Smooth muscle cell of the umbilical artery (primary cell): ENCODE measurements at places on chromosomes 13 and 19. TPM values are rescaled to one million over a fixed set of nuclear protein-coding genes. Genes with fewer than 3 reads are reported as not detected.

GTF2F2 gene
- total RNA-seq: 21.7 and 26.5 TPM in 2 replicates

C5AR2 gene
- total RNA-seq: not detected in 2 replicates

CYP2B6 gene
- not detected in 2 replicates for total RNA-seq

GRK1 gene
- not detected in 2 replicates for total RNA-seq

MZT1 gene
- 11.3 and 17.3 TPM in 2 replicates for total RNA-seq

PSPN gene
- 1.4 and 1.5 TPM in 2 replicates for total RNA-seq

AMH gene
- total RNA-seq: 0.59 and 1.1 TPM in 2 replicates

HSH2D gene
- total RNA-seq: not detected in 2 replicates

RAB20 gene
- 9.5 and 20.2 TPM in 2 replicates for total RNA-seq

CYP2A7 gene
- not detected in 2 replicates for total RNA-seq

IGSF23 gene
- total RNA-seq: not detected in 2 replicates

STAP2 gene
- 1.2 and 3.0 TPM in 2 replicates for total RNA-seq

SYT5 gene
- not detected in 2 replicates for total RNA-seq

GZMM gene
- not detected in 2 replicates for total RNA-seq

CLDN10 gene
- total RNA-seq: not detected in 2 replicates

INSL3 gene
- total RNA-seq: not detected in 2 replicates

CPT1C gene
- 18.4 and 18.7 TPM in 2 replicates for total RNA-seq

PKN1 gene
- total RNA-seq: 123 and 166 TPM in 2 replicates

MIER2 gene
- 18.4 and 60.6 TPM in 2 replicates for total RNA-seq

AXL gene
- 118 and 345 TPM in 2 replicates for total RNA-seq

CGB8 gene
- not detected in 2 replicates for total RNA-seq
